ENCODE measurements at places on chromosomes 3 and 15.

DNA sequence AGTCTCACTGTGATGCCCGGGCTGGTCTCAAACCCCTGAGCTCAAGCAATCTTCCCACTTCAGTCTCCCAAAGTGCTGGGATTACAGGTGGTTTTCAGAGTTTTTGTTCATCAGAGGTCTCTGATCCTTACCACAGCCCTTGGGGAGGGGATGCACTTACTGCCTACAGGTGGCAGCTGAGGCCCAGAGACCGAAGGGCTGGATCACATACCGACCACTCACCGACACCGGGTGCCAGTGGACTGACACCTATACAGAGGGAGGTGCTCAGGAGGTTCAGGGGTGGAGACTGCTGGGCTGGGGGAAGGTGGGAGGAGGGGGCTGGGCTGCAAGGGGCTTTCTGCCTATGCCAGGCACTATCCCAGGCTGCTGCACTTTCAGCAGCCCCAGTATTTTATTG is 19.5 kb downstream of the DUSP7 start:
- DNase-seq = no peak

DNA sequence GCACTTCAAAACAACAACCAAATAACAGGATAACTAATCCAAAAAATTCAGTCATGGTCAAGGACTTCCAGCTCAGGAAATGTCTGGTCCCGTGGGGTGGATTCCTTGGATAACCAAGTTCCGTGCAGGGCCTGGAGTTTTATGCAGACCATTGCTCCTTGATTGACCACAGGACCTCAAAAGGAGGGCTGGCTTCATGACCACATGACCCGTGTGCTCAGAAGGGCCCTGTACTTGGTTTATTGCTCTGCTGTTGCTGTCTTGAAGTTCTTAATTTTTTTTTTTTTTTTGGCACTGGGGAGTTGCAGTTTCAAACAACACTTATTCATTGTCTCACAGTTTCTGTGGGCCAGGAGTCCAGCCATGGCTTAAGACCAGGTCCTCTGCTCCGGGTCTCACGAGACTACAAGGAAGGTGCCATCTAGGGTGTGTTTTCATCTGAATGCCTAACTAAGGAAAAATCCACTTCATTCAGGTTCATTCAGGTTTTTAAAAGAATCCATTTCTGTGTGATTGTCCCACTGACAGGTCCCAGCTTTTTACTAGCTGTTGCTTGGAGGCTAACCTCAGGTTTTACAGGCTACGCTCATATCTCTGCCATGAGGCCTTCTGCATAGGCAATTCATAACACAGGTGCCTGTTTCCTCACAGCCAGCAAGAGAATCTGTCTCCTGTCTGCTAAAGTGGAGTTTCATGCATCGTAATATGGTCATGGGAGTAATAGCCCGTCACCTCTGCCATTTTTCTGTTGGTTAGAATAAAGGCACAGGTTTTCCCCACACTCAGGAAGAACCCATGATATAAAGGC is 65.3 kb downstream of the FLNB start:
- no peak for DNase-seq

DNA sequence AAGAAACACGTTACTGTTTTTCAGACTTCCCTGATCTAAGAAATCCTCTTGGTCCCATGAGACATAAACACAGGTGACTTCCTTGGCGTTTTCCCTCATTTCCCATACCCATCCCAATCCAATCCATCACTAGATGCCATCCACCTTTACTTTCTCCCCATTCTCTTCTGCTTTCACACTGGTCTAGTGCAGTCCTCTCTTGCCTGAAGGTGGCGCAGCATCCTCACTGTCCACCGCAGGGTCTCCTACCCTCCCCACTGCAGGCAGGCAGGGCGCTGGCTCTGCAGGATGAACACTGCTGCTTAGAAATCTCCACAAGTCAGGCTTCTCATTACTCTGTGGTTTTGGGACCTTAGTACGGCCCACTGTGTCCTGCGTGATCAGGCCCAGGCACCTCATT is 58.2 kb downstream of the RAB7A start:
- DNase-seq = no peak

DNA sequence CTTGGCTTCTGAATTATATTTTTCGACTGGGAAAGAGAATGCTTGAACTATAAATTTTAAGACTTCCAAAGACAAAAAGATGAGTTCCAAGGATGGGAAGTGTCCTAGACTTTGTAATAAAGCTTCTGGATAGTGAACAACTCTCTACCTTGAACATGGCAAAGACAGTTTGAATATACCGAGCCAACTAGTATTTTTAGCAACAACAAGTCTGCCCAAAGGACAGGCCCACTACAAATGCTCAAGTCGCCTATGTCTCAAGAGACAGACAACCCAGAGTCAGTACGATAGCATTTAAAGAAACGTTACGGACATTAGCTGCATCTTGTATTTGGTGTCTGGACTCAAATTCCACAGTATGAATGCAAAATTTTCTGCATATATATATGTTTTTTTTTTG is 175.3 kb upstream of the SLC2A2 start:
- DNase-seq = no peak

All from hepatic stellate cell (primary cell).